ENCODE measurements at places on chromosomes 2 and 18.

DNA sequence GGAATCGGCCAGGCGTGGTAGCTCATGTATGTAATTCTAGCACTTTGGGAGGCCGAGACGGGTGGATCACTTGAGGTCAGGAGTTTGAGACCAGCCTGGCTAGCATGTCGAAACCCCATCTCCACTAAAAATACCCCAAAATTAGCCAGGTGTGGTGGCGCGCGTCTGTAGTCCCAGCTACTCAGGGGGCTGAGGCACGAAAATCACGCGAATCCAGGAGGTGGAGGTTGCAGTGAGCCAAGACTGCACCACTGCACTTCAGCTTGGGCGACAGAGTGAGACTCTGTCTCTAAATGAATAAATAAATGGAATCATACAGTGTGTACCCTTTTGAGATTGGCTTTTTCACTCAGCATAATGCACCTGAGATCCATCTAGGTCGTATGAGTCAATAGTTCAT lies 19.4 kb upstream of the TTC39C start:
- no peak for DNase-seq

- DNase-seq = no peak
These were observed 20.8 kb downstream of the EIF2AK3 start for GRCh38 chr2:88606371-88607030.

GRCh38 chr2:178404368-178404767 lies 46.6 kb downstream of the PRKRA start:
- DNase-seq = no peak

- no peak for DNase-seq
These were observed 182.9 kb upstream of the SIX3 start for GRCh38 chr2:44758591-44758990.

DNA sequence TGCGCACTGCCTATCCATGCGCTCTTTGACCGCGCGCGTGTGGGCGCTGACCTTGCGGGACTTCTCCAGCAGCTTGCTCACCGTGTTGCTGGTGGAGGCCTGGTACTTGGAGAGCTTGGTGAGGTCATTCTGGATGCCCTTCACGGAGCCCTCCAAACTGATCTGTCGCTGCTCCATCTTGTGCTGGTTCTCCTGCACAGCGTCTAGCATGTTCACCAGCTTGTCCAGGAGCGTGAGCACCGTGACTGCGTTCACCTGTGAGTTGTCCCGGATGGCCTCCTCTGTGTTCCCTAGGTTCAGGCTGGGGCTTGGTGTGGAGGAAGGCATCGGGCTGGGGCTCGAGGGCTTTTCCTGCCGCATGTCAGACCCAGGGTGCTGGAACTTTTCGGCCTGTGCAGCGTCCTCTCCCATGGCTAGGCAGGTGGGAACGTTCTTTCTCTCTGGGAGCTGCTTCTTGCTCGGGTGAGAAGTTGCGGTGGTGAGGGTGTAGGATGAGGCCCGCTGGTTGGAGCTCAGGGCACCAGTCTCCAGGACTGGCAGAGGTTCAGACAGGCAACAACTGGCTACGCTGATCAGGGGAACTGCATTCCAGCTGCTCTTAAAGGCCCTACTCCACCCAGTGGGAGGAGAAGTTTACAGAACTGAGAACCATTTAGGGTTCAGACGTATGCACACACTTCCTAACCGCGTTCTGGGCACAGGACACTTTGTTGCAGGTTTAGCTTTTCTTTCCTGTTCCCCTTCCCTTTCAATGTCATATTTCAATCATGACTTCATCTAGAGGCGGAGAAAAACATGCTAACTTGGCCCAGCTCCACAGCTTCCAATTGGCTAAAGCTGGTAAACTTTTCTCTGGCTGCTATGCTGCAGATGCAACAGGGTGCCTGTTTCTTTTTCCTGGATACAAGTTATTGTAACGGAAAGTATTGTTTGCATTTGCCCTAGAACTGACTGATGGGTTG lies at the start of gene CAVIN2:
CAVIN2 (minus strand) TSS at position 574 of the 962 bp plus-strand sequence; CDS start at position 411, 163 bp downstream.
- DNase-seq = no peak

DNA sequence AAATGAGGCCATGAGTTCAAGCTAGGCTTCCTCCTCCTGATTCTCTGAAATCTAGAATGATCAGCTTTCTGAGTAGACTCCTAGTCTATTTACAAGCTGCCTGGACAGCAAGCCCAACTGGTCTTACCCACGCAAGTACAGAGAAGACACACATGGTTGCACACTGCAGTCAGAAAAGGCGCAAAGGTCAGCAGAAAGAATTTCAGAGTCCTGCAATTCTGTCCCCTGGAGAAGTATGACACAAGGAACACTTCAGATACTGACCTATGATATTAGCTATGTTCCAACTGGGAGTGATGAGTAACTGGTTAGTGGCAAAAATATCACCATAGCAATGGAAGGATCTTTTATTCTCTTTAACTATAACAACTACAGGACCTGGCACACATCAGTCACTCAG lies 336.1 kb upstream of the PKDCC start:
- no peak for DNase-seq

DNA sequence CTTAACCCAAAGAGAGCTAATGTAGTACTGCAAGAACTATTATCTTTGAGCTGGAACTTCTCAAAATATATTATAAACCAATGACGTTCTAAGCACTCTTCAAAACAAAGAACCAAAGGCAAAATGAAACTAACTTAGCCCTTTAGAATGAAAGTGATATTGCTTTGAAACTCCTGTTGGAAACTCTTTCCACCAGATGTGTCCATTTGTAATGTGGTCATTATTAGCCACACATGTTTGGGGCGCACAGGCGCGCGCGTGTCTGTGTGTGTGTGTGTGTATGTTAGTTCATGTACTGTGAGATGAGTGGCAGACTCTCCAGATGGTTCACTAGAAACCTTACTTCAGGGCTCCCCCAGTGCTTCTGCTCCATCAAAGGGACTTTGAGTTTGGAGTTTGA lies 323.4 kb downstream of the BCL11A start:
- DNase-seq = no peak

DNA sequence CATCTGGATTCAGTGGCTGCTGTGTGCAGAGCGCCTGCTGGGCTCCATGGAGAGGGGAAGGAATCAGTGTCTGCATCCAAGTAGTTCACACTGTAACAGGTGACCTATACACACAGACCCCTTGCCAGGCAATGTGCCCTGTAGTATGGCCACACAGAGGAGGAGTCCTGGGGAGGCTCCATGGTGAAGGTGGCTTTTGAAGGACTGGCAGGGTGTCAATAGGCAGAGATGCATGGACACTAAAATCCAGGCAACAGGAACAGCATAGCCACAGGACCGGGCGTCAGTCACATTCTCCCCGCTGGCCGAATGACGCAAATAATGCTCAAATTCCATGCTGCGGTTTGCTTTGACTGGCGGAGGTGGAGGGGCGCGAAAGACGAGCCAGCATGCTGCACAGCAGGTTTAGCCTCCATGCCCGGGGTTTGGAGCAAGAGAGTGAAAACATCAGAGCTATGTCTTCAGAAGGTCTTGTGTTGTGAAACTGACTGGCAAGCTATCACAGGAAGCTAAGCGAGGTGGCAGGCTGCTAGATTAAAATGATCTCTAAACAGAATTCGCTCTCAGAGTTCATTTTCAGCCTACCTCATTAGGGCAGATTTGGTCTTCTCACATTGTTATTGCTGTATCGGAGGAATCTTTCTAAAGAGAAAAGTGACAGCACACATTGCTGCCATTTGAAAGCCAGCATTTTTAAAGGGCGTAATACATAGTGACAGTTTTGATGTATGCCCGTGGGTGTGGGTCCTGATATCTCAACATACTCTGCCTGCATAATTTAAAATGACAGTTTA lies 1.2 kb upstream of the CHMP1B start:
- no peak for DNase-seq
